Effector memory CD8-positive, alpha-beta T cell (primary cell): ENCODE measurements at places on chromosomes 3 and 15.
A peak's percentile ranks its signal among the peaks of the same experiment; 100 is the strongest.

DNA sequence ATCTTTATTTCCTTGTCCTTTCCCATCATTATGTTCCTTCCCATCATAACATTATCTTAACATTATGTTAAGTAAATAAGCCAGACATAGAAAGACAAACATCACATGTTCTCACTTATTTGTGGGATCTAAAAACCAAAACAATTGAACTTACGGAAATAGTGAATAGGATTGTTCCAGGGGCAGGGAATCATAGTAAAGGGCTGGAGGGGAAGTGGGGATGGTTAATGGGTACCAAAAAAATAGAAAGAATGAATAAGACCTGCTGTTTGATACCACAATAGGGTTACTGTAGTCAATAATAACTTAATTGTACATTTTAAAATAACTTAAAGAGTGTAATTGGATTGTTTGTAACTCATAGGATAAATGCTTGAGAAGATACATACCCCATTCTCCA lies 36.7 kb upstream of the MBNL1 start:
- no peak for DNase-seq

DNA sequence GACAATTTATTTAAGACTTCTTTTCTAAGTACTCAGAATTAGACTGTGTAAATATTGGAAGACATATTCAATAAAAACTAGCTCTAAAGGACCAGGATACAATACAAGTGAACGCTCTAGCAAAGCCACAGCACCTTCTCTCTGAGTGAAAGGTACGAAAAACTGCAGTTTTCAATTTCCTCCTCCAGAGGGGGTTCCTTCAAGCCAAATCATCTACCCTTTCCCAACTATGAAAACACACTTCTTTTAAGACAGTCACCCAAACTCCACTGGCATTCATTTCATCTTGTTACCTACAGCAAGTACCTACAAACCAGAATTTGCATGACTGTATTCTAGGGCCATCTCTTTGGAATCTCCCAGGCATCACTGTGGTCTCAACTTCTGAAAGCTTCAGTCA lies 165.8 kb downstream of the ERC2 start:
- DNase-seq, result no peak

- no peak for DNase-seq
Measured at GRCh38 chr3:8489278-8489792, 12.3 kb upstream of the LMCD1 start.

DNA sequence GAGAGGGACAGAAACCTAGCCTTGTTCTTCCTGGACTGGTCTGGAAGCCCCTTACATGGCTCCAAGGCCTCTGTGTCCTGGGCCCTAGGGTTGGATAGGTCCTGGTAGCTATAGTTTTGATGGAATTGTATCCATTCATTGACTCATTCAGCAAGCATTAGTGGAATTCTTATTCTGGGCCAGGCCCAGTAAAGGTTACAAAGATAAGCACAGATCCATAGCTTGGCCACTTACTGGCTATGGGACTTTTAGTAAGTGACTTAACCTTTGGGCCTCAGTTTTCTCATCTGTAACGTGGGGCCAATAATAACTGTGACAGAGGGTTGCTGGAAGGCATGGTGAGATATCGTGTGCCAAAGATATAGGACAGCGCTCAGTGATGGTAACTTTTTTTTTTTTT lies 13.6 kb upstream of the DAG1 start:
- DNase-seq, result no peak

- no peak for DNase-seq
Measured at GRCh38 chr3:152977366-152977765, 142.4 kb downstream of the P2RY1 start.

DNA sequence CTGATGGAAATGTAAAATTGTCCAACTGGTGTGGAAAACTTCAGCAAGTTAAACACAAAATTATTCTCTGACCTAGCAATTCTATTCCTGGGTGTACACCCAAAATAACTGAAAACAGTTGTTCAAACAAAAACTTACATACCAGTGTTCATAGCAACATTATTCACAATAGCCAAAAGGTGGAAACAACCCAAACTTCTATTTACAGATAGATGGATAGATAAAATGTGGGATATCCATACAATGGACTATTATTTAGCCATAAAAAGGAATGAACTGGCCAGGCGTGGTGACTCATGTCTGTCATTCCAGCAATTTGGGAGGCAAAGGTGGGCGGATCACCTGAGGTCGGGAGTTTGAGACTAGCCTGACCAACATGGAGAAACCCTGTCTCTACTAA lies 6.9 kb upstream of the VWA5B2 start:
- no peak for DNase-seq

DNA sequence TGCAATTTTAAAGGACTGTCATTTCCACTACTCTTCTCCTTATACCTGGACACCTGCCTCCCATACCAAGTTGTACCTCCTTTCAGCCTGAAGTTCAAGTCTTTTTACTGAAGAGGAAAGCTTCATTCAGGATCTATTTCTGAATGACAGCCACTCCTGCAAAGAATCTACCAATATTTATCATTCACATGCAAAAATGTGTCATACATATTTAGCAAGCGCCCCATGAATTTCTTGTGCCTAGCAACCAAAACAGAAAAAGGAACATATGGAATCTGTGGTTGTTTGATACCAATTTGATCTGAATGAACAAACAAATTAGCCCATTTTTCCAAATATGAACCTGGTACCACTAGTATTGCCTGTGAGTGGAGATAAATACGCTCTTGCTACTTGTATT lies 16.8 kb downstream of the GJD2 start:
- DNase-seq, result no peak

GRCh38 chr15:70777170-70777926 lies 14.0 kb upstream of the UACA start:
- DNase-seq, result no peak

DNA sequence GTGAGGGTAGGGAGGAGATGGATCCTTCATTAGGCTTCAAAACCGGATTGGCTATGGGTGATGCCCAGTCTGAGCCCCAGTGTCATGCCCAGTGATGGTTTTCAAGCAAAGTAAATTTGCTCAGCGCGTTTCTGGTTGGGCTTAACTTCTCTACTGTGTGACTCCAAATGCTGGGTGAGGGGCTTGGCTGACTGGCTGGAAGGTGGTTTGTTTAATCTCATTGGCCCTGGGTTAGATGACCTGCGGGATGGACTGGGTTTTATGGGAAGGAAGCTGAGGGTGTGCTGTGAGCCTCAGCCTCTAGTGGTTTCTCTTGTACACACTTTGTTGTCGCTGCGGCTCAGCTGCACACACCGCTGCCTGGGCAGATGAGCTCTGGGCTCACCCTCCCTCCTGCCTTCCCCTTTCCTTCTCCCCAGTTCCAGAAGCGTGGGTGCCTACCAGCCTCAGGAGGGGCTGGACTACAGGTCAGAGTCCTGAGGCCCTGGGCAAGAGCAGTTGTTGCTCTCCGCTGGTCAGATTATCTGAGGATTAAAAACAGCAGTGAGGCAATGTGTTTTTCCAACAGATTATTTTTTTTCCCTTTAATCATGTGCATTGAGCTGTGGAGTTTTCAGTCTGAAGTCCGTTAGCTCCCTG lies 18.6 kb downstream of the PDIA5 start:
- no peak for DNase-seq

DNA sequence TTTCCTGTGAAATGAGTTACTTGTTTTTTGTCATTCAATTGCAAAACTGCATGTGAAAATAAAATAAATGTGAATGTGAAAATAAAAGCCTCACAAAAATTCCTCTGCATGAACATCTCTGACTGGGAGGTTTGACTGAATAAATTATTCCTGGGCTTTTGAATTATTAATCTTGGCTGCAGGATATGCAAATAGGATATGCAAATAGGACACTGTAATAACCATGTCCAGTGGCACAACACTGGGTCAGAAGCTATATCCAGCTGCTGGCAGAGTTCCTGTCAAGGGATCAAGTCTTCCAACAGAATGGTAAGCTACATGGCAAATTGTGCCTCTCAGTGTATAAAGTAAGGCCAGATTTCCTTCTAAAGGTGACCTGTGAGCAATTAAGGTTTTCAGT lies at the start of gene SUCNR1:
Gene SUCNR1, plus strand, starts transcription at position 246 of the 400 bp plus-strand sequence. CDS start 6,250 bp downstream, outside the sequence.
- DNase-seq, result no peak

DNA sequence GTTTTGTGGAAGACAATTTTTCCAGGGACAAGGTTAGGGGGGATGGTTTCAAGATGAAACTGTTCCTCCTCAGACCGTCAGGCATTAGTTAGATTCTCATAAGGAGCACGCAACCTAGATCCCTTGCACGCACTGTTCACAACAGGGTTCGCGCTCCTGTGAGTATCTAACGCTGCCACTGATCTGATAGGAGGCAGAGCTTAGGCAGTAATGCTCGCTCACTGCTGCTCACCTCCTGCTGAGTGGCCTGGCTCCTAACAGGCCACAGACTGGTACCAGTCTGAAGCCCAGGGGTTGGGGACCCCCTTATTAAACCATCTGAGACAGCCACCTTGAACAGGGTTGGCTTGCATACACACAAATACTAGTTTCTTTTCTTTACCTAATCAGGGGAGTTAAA lies 13.5 kb upstream of the IMPG2 start:
- DNase-seq, result no peak

- no peak for DNase-seq
Measured at GRCh38 chr15:47876986-47877385, 159.7 kb downstream of the SEMA6D start.

DNA sequence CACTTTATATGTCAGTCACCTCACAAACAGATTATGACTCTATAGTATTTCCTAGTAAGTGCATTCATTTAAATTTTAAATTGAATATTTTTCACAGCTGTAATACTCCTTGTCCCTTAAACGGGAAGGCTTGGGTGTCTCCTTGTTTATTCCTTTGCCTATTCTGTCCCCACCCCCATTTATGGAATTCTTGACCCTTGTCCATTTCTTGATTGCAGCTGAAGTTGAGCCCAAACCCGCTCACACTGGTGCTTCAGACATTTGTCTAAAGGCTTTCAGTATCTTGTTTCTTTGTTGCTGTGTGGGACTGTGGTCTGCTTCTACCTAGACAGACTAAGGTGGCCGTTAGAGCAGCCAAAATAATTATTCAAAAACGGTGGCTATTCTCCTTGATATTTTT lies 449.7 kb downstream of the FOXP1 start:
- DNase-seq, result no peak

- DNase-seq, result no peak
Measured at GRCh38 chr3:46468753-46469600, 4.3 kb upstream of the LTF start.

DNA sequence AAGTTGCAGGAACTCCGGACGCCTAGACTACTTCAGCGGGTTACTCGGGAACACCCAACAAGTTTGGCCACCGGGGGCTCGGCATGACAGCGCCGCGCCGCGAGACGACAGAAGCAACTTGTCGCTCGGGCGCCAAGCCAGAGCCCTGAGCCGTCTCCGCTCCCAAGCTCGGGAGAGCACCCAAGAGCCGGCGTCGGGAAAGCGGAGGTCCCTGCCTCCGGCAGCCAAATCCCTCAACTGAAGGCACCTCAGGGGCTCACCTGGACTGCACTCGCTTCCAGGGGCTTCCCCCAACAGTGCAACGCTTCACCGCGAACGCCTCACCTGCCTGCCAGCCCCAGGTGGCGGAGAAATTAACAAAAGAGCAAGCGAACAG lies 640 bp downstream of the MB21D2 start:
- peak; percentile 10 for DNase-seq

DNA sequence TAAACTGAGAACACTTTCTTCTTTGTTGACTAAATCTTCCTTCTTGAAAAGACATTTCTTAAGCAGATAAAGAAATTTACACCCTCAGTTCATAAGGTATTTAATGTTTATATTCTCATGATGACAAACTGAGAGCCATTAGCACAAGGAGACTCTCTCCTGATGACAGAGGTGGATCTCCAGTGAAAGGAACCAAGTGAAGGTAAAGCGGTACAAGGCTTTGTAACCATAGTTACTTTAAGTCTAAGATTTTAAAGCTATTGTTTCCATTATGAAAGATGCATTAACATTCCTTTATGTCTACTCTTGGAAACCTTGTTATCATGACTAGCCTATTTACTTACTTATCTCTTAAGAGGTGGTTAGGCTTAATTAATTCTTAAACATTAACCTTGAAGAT lies 737.1 kb downstream of the MECOM start:
- DNase-seq, result no peak

DNA sequence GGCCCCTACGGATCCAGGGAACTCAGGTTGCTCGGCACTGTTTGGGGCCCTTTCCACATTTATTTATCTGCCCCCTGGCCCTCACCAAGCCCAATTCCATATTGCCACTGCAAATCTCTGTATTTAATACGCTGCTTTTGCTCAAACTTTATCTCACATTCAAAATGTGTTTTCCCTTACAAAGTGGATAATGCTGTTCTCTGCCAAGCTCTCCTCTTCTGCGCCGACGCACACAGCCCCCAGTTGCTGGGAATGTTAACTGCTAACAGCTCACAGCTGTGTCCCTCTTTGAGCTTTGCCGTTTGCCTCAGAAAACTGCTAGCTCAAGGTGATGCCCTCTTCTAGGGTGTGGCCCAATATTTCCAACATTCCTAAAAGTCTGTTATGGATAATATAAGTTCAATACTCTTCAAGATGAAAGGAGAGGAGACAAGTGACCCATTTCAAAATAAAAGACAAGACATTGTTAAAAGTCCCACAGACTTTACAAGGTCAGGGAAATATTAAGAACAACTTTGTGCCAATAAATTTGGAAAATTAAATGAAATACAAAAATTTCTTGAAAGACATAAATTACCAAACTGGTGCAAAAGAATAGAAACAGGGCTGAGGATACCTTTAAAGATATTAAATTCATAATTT lies 12.6 kb upstream of the FBN1 start:
- no peak for DNase-seq

GRCh38 chr15:63086271-63086670 lies 35.4 kb upstream of the LACTB start:
- no peak for DNase-seq

DNA sequence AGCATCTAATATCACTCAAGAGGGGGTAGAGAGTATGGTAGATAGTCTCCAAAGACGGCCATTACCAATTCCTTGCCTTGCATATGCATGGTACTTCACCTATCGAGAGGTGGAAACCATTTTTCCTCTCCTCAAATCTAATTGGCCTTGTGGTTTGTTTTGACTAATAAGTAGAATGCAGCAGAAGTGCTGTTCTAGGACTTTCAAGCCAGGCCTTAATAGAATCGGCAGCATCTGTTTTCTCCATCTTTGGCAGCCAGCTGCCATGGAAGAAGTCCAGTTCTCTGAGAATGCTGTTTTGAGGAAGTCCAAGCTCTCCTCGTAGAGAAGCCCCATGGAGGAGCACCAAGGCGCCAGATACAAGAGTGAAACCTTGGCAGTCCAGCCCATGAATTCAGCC lies 59.1 kb upstream of the RASGRP1 start:
- no peak for DNase-seq

DNA sequence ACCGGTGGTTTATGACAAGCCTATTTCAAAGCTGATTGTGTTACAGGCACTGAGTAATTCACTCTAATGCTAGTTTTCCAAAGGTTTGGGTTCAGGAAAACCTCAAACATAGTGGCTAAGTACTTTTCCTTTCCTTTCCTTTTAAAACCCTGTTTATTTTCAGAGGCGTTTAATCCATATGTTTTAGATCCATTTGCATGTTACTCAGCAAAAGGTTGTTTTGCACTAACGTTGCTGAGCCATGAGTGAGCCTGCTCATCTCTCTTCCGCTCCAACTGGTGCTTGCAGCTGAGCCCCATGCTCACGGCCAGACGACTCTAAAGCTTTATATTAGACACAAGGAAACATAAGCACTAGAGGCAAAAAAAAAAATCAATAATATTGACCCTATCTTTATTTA lies 9.4 kb downstream of the CEMIP start:
- no peak for DNase-seq
